ENCODE measurements at places on chromosomes 2 and 18.

GRCh38 chr2:230814616-230815015, 50.1 kb upstream of the ITM2C start:
- peak; percentile 42 for DNase-seq

DNA sequence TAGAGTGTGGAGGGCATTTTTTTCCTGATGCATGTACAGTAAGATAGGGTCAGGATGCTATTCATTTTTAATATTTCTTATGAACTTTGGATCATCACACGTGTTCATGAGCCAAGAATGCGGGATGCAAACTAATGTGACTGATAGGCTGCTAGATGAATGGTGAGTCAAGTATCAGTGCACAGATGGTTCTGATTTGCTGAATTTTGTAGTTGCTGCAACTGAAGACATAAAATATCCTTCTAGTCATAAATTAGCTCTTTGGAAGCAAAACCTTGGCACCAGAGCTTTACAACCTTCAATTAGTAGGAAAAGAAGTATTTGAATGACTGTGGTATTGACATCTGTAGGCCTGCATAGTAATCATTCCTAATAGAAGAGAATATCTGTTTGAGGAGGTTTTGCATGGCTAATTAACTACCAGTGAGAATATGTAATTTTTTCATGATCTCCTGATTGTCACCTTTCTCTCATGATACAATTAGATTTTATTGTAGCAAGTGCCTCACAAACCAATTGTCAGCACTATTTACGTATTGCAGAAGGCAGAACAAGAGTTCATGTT, 94.0 kb downstream of the VRK2 start:
- no peak for DNase-seq

DNA sequence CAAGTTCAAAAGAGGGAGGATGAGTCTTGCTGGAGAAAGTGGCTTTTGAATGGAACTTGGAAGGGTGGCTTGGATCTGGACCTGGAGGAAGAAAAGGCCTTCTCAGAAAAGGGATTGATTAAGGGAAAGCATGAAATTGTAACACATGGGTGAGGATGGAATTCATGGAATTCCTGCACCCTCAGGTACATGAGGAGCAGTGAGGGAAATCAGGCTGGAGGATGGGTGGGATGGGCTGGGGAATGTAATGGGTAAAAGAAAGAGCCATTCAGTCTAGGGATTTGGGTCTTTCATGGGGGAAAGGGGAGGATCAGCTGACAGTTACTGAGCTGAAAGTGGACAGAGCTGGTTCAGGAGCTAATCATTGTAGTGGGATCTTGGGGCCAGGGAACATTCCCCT, 51.2 kb upstream of the HAAO start:
- no peak for DNase-seq

GRCh38 chr18:51092117-51092516, 62.1 kb downstream of the SMAD4 start:
- DNase-seq, result no peak

DNA sequence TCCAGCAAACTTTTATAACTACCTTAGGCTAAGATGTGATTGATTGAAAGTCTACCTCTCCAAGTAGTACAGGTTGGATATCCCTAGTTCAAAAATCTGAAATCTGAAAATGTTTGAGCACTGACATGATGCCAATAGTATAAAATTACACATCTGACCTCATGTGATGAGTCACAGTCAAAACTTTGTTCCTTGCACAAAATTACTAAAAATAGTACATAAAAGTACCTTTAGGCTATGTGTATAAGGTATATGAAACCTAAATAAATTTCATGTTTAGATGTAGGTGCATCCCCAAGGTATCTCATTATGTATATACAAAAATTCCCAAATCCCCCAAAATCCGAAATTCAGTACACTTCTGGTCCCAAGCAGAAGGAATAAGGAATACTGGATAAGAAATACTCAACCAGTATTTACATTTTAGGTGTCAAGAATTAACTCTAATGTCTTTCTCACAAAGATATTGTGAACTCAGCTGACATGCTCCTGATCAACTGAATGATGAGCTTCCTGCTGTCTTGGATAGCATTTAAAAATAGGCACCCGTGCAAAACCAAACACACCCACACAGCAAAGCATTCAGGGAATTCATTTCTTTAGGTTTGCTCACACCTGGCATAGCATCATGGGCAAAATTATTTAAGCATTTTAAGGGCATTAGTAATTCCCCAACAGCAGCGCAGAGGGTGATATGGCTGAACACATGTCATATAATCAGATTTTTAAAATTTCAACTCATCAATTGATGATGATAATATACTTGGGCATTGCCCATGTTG, 497.4 kb upstream of the MEIS1 start:
- DNase-seq, result no peak

- DNase-seq, result no peak
Observed at GRCh38 chr18:44725300-44726058, 44.8 kb downstream of the SETBP1 start.

DNA sequence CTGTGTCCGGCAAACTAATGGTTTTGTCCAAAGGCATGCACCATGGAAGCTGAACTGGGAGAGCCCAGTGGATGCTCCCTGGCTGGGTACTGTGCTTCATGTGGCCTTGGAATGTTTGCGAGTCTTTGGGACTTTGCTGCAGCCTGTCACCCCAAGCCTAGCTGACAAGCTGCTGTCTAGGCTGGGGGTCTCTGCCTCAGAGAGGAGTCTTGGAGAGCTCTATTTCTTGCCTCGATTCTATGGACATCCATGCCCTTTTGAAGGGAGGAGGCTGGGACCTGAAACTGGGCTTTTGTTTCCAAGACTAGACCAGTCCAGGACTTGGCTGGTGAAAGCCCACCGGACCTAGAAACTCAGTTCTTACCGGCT, 1.7 kb downstream of the MARS2 start:
- no peak for DNase-seq

DNA sequence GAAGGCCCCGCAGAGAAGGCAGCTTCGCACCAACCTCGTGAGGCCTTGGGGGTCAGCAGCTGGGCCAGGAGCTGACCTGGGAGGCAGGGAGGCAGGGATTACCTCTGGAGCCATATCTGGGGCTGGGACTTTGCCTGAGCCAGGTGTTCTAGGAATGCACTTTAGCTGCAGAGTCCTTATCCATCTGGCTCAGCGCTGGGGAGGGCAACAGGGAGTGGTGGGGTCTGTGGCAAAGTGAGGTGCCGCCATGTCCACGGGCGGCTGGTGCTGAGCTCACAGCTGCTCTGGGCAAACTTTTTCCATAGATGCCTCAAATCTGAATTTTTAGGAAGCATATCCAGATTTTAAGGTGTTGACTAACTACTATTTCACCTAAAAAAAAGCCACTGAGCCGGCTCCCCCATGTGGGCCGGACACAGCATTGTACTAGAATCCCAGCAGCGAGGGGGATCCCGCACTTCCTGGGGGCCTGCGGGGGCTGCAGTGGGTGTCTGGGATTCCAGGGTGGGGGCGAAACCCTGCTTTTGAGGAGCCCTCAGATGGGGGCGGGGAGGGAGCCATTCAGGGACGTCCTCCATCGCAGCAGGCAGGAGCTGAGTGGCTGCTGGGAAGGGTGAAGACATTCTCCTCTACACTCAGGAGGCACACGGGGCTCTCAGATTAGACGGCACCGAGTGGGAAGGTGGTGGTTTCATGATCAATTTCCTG, 34.6 kb downstream of the RTP5 start:
- no peak for DNase-seq

GRCh38 chr18:26386441-26386840, 160.2 kb downstream of the TAF4B start:
- no peak for DNase-seq

GRCh38 chr2:187003611-187004010, 154.6 kb upstream of the ZSWIM2 start:
- no peak for DNase-seq

- DNase-seq, result no peak
Observed at GRCh38 chr2:50111067-50111466, 920.9 kb downstream of the NRXN1 start.

- DNase-seq, result no peak
Observed at GRCh38 chr2:181070119-181070835, 89.9 kb downstream of the UBE2E3 start.

DNA sequence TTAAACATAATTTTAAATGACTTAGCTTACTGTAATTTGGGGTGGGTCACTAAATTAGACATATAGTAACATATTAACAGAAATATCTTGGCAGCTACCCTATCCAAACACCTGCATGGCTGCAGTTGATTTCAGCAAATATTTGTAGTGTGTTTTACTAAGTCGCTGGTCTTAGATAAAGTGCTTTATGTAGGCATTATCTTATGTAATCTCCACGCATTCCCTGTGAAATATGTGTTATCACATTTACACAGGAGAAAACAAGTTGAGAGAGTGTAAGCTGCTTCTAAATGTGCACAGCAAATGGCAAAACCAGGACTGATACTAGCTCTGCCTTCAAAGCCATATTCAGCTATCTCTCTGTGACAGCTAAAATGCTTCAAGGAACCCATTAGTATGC, 72.0 kb downstream of the NYAP2 start:
- no peak for DNase-seq

DNA sequence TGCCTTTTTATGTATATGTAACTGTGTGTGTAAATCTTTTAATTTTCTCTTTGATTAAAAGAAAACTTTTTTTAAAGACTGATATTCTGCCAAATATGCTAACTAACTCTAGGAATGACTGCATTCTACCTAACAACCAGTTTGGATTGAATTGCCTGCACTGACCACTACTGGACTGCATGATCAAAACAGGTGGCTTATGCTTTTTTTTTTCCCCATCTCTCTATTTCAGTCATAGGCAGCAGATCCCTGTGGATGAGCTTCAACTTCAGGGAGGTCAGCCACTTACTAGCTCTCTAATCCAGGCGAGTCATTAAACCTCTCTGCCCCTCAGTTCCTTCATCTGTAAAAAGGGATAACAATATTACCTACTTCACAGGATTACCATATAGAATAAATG, 138.6 kb upstream of the SERTAD2 start:
- no peak for DNase-seq

DNA sequence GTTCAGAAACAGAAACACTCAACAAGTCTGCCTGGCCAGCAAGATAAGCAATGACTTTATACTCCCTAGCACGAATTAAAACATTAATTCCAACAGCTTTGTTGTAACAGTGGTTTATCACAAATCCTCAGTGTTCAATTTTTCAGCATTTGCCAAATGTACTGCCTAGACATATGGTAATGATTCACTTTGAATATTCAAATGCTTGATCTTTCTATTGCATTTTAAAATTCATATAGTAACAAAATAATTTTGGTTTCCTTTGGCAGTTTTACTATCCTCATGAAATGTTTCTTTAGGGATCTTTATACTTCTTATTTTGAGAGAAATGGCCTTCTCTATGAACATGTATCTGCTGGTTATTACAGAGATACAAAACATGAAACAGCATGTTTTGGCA, 851.8 kb upstream of the NXPH2 start:
- no peak for DNase-seq

- DNase-seq, result no peak
Observed at GRCh38 chr2:171814883-171815282, 79.2 kb downstream of the SLC25A12 start.

GRCh38 chr2:215966951-215967350, 46.4 kb downstream of the MREG start:
- no peak for DNase-seq

- DNase-seq, result no peak
Observed at GRCh38 chr2:242013771-242014170, 144.2 kb downstream of the RTP5 start.

GRCh38 chr18:68725346-68725745, 10.4 kb upstream of the TMX3 start:
- DNase-seq, result no peak

- no peak for DNase-seq
Observed at GRCh38 chr2:173644146-173644545, 289.5 kb downstream of the CDCA7 start.

DNA sequence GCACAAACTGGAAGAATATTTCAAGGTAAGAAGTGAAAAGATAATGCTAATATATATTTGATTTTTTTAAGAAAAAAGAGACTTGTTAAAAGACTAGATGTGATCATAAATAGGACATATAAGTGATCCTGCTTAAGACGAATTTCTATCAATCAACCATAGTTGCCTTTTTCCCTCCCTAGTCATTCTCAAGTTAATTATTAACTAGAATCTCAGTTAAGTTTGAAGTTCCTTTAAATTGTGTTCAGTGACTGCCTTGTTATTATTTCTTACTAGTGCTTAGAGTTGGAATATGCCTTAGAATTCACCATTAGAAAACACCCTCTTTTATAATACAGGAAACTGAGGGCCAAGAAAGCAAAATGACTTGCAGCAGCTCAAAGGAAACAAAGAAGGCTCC, 141.5 kb upstream of the SP5 start:
- no peak for DNase-seq

DNA sequence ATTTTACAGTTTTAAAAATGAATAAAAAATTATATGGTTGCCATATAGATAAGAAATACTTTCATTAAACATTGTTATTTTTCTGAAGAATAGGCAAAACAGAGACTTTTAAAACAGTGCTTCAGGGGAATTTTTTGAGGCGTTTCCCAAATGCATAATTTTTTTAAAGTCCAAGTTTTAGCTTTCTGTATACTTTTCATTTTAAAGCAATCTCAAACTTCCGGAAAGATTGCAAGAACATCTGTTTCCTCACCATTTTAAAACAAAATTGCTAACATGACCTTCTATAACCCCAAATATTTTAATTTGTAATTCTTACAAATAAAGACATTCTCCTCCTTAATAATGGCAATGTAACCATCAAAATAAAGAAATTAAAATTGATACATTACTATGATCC, 15.1 kb upstream of the MBD2 start:
- DNase-seq, result no peak

GRCh38 chr2:29657674-29658073, 263.7 kb downstream of the ALK start:
- DNase-seq, result no peak

GRCh38 chr2:60628026-60628425, 74.6 kb upstream of the BCL11A start:
- DNase-seq, result no peak

GRCh38 chr2:230944123-230944653, 19.1 kb upstream of the GPR55 start:
- DNase-seq, result peak; percentile 92

- no peak for DNase-seq
Observed at GRCh38 chr2:218833023-218833609, 1.5 kb upstream of the PRKAG3 start.

- DNase-seq, result no peak
Observed at GRCh38 chr18:64099244-64099643, 49.6 kb downstream of the LINC00305 start.

DNA sequence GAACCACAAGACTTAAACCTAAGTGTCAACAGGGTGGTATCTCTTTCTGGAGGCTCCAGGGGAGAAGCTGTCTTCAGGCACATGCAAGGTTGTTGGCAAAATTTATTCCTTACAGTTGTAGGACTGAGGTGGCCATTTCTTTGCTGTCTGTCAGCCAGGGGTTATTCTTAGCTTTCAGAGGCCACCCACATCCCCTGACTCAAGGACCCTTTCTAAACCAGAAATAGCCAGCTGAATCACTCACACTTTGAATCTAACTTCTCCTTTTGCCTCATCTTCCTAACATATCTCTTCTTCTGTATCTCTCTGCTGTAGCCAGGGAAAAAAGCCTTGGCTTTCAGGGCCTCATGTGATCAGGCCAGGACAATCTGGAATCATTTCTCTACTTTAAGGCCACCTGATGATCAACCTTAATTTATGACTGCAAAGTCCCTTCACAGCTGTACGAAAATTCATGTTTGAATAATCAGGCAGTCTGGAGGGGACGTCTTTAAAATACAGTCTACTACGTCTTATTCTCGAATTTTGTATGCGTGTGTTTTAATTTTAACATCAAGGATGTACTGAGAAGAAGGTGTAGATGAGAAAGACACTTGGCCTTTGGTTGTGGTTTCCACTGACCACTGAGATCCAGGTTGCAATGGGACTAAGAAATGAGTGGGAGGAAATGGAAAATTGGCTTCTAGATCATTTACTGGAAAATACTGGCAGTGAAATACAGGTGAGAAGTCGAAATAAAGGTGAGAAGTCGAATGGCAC, 90.4 kb downstream of the DOCK10 start:
- peak; percentile 14 for DNase-seq
